Erythroblast (primary cell): ENCODE measurements at places on chromosomes 6 and 20.

GRCh38 chr6:132122871-132123270 lies 171.7 kb upstream of the CCN2 start:
- no peak for DNase-seq

GRCh38 chr6:75830959-75831885 lies 82.2 kb downstream of the MYO6 start:
- no peak for DNase-seq

DNA sequence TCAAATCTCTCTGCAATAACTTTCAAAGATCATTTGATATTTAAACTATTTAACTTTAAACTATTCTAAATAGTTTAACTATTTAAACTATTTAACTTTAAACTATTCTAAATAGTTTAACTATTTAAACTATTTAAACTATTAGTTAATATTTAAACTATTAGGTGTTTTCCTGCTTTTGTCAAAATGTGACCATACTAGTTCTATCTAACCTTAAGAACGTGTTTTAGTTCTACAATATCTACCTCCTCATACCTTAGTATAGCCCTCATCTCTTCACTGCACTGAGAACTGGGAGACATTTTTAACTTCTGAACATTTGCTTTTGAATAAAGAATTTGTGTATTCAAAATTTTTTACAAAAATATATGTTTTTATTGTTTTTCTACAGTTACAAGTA lies 429.1 kb downstream of the ADGRB3 start:
- no peak for DNase-seq

- DNase-seq = no peak
Measured at GRCh38 chr20:20611167-20611566, 101.3 kb downstream of the RALGAPA2 start.

- no peak for DNase-seq
Measured at GRCh38 chr6:42777126-42777822, 4.6 kb upstream of the BICRAL start.

- no peak for DNase-seq
Measured at GRCh38 chr6:138600726-138601125, 101.4 kb upstream of the NHSL1 start.

DNA sequence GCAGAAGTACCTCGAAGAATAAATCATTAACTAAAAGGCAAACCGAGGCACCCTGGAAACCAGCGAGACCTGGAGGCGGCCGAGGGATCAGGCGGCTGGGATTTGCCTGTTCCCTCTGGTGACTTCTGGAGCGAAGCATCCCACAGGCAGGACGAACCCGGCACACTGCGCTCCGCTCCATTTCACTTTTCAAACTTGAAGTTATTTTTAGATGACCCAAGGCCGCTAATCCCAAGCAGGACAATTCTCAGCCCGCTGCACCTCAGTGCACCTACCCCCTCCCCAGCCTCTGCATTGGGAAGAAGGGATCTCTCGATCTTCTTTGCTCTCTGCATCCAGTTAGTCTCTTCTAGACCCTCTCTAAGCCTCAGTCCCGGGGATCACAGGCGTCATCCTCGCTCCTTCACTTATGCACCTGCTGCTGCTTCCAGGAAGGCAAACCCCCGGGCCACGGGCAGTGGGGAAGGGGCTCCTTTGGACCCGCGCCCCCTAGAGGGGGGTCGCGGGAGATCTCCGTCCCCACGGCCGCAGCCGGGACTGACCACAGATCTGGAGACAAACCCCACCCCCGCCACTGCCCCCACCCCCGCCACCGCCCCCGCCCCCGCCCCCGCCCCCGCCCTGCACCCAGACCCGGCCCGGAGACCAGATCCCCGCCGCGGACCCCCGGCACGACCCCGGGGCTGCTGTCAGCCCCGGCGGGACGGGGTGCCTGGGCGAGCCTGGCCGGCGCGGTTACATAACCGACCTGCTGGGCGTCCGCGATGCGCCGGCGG lies 636 bp downstream of the RCAN2 start:
- no peak for DNase-seq

- DNase-seq = no peak
Measured at GRCh38 chr6:93964321-93964720, 545.0 kb upstream of the EPHA7 start.
